ENCODE measurements at places on chromosomes 7 and 10.
A peak's percentile ranks its signal among the peaks of the same experiment; 100 is the strongest.

DNA sequence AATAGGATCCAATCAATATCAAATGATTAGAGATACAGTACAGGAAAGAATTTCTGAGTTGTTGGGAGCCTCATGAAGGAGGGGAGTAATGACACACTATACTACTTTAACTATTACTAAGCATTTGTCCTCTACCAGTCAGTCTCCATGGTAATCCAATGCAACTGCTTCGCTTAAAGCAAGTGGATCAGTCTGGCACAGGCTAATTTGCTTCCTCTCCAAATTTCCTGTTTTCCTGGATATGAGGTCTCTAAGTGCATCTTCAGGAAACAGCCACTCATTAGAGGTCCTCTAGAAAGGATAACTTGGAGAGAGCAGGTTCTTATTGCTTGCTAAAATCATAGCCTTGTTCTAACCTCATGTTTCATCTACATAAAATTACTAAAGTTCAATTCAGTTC is 8.4 kb upstream of the SEPTIN7 start:
- DNase-seq = no peak

DNA sequence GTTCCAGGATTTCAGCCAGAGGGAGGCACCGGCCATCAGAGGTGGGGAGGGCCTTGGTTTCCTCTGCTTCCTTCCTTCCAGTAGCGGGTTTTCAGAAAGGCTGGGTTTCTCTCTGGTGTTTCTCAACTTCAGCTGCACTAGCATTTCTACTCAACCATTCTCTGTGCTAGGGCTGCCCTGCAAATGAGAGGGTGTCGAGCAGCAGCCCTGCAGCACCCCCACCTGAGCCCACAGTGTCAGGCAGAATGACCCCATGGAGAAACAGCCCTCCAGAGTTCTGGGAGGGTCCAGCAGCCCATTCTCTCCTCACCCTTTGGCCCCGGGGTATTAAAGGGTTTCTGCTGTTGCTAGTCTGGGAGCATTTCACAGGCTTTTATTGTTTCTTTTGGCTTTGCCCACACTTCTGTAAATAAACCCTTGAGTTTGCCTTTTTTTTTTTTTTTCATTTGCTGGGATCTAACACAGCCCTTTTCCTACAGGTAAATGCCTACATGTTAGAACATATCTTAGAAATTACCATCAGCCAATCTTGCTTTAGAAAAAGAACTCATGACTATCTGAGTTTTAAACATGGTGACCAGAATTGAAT is 151.5 kb upstream of the VIPR2 start:
- no peak for DNase-seq

DNA sequence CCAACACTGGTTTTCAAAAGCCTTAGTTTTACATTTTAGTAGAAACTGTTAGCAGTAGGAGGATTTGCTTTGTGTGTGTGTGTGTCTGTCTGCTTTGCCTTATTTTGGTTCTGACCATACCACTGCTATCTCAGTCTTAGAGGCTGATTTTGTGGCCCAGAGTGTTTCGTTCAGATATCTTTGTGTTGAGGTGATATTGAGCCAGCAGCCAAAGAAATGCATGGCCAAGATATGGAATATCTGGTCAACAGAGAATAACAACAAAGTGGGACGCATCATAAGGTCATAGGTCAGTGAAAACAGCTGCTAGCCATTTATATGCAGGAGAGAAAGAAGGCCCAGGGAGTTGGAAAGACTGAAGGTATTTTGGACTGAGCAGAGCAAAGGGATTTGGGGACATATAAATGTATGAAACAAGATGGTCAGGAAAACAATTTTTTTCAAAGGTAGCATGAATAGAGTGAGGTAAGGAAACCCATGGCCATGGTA is 47.7 kb downstream of the KIAA1217 start:
- DNase-seq = no peak

DNA sequence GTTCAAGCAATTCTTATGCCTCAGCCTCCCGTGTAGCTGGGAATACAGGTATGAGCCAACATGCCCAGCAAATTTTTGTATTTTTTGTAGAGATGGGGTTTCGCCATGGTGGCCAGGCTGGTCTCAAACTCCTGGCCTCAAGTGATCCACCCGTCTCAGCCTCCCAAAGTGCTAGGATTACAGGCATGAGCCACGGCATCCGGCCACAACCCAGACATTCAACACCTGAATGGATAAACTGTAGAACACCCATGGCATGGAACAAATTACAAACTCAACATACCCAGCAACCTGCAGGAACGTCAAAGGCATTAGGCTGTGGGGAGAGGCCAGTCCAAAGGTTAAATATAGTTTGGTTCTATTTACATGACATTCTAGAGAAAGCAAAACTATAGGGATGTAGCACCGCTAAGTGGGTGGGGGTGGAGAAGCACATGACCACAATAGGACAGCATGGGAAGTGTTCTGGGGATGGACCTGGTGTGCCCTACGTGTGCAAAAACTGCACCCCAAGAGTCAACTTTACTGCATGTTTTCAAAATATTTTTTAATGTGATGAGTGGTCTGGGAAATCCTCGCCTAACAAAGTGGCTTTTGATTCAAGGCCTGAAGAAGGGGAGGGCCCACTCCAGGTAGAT is 6.5 kb upstream of the PGAM2 start:
- DNase-seq = peak; percentile 31

DNA sequence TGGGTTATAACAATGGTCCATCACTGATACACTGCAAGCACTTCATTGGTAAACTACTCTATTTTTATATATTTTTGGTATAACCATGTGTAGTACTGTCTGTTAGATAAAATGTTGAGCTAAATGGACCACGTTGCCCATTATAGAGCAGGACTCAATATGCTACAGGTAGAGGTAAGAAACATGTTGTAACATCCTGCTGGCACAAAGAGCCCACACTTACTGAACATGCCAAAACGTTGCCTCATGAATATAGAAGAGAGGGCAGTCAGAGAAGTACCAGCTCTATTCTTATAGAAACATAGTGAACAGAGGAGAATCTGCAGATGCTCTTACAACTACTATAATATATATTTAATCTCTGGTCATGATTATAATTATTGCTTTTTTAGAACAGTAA is 18.4 kb upstream of the MET start:
- DNase-seq = peak; percentile 90
